ENCODE measurements at places on chromosomes 3 and 15.

DNA sequence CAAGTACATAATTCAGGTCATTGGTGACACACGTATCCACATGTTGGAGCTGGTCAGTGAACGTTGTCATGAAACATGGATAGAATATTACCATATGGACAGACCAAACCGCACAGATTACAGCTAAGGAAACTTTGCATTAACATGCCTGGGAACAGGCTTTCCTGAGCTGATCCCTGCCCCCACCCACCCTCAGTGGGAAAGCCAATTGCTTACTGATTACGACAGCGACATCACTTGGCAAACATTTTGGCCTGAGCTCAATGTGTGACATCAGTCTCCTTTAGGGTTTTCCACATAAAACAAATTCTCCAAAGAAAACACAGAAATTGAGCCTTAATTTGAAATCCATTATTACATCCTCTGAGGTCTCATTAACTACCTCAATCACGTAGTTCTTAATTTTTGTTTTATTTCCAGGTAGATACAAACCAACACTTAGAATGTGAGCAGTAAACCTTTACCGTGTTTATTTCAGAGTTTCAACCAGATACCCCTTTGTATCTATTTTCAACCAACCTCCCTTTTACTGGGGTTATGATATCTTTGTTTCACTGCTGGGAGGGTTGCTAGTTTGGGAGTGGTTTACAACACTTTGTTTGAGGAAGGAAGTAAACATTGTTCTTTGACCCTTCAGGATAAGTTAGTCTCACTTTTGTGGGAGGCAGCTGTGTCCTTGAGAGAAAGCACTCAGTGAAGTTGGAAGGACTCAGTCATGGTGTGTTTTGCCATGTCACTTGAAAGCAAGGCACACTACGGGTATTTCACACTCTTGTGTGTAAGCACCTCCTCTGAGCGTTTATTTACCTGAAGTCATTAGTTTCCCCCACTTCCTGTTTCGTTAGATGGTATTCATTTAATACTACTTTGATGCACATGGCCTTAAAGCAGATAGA lies 103.1 kb downstream of the CMSS1 start:
- DNase-seq, result peak; percentile 60

DNA sequence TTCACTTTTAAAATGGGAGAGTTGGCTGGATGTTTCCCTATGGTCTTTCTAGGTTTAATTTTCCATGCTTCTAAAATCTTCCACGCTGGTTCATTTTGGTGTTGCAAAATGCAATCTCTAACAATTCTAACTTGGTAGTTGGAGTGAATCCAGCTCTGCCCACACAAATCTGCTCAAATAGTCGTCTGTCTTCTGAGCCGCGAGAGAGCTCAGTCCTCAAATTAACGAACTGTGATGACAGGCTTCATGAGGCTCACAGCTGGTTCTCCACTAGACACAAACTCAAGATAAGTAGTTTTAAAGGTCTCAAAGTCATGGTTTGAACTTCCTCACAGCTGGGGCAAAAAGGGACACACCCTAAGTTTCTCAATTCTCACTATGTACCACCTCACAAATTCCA lies 178.6 kb upstream of the LYSMD4 start:
- DNase-seq, result peak; percentile 66

DNA sequence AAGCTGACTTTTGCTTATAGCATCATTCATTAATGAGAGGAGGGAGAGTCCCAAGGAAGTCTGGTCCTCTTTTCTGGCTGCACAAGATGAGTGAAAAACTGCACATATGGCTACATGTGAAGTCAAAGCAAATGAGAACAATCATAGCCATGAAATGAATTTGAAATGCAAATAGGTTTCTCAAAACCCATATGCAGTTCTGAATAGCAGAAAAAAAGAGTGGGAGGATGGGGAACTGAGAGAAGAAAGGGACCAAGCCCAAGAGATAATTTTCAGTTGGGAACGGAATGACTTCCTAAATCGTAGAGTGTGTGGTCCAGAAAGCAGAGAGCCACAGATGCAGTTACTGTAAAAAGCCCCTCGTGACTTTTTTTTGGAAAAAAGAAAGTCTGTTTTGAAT lies 66.3 kb downstream of the GTPBP8 start:
- no peak for DNase-seq

DNA sequence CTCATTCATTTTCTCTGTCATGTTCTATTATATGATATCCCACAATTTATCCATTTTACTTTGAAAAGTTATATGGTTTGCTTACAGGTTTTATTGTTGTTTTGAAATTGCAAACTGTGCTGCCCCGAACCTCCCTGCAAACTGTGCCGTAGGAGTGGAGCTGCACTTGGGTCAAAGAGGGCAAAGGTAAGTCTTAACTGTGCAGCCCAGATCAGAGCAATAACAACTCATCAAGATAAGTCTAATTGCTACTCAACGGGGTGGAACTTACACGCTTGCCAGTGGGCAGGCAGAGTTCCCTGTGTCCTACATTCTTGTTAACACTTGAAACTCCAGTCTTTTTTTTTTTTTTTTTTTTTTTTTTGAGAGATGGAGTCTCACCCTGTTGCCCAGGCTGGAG lies 33.2 kb downstream of the ZDHHC19 start:
- DNase-seq, result no peak

- DNase-seq, result no peak
Measured at GRCh38 chr15:64000183-64000951, 45.9 kb downstream of the DAPK2 start.

GRCh38 chr3:181459516-181459915 lies 252.2 kb upstream of the SOX2 start:
- DNase-seq, result no peak

DNA sequence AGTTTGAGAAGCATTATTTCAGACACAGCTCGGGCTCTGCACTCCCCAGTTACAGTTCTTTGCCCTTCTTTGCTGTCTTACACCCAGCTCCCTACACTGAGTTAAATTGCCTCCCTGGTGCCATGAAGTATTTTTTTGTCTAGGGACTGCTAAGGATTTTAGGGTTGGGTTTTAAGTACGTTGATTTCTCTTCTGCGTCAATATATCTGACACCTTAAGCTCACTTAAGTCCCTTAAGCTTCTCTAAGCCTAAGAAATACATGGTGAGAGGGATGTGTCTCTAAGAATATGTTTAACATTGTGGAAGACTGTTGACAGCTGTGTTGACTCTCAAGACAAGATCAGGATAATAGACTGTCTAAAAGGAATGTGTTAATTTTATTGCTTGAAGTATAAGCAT lies 400.5 kb downstream of the PTPRG start:
- DNase-seq, result no peak

DNA sequence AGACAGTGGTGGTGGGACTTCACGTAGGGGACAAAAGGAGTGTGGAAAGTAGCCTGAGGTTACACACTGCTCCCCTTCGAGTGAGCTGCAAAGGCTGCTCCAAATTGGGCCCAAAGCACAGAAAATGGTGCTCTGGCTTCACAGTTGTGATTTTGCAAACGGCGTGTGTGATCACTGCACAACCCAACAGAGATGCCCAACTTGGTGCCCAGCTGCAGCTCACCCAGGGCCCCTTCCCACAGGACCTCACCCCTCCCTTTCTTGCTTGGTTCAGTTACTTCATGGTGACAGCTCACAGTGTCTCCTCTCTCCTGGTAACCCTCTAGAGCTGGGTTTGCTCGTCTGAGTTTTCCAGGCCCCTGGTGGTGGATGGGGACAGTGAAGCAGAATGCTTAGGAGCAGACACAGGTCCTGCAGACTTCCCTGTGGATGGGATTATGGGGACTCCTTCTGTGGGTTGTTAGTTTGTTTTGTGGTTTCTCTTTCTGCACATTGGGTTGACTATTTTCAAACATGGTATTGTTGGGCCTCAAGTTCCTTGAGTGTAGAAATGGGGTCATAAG lies 98.3 kb downstream of the TOP2B start:
- no peak for DNase-seq

DNA sequence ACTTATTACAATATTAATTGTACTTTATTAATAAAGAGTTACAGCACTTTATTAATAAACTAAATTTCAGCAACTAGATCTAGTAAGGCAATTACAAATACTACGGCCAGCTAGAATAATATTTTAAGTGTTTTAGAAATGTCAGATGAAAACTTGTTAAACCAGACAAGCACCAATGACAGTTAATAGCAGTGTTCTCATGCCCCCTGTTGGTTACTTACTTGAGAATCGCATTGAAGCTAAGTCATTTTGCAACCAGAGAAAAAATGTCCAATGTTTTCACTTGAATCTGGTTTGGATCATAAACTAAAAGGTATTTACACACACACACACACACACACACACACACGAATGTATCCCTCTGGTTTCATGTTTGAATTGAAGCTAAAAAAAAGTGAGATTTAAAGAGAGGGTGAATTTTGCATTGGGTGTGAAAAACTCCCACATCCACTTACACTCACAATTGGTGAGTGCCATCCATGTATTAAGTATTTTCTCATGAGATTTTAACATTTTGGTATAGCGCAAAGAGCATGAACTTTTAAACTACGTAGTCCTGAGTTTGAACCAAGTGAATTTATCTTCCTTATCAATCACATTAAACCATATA lies 347.7 kb downstream of the ZBBX start:
- DNase-seq, result peak; percentile 69

- DNase-seq, result peak; percentile 14
Measured at GRCh38 chr3:100108464-100109079, 5.7 kb downstream of the FILIP1L start.

GRCh38 chr3:118059096-118059495 lies 975.5 kb downstream of the IGSF11 start:
- DNase-seq, result no peak

GRCh38 chr15:82840166-82840565 lies 30.7 kb downstream of the WHAMM start:
- DNase-seq, result no peak

GRCh38 chr3:16510620-16511319 lies 2.7 kb downstream of the RFTN1 start:
- no peak for DNase-seq

DNA sequence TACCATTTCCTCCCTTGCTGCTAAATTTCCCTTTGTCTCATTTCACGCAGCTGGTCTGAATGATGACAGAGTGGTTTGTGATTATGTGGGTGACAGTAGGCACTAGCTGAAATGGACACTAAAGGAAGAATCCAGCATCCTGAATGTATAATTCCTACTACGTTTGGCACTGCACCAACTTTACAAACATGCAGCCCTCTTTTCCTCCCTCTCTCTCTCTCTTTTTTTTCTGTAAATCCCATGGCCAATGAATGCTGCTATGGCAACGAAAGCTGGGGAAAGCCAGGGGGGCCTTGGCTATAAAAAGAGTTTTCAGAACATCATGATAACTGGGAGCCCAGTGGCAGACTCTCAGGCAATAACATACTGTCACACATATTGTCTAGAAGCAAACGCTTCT lies 367.2 kb upstream of the AGTR1 start:
- DNase-seq, result no peak

DNA sequence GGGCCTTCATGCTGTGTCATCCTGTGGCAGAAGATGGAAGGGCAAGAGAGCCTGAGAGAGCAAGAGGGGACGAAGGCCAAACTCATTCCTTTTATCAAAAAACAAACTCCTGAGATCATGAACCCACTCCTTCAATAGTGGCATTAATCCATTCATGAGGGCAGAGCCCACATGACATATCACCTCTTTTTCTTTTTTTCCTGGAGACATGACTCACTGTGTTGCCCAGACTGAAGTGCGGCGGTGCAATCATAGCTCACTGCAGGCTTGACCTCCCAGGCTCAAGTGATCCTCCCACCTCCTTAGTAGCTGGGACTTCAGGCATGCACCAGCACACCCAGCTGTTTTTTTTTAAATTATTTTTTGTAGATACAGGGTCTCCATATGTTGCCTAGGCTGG lies 92.0 kb upstream of the RNU6-1 start:
- no peak for DNase-seq

- DNase-seq, result no peak
Measured at GRCh38 chr3:81947359-81947758, 185.9 kb upstream of the GBE1 start.

- no peak for DNase-seq
Measured at GRCh38 chr3:178386401-178386800, 149.8 kb upstream of the KCNMB2 start.

GRCh38 chr15:36601497-36601932 lies 22.1 kb downstream of the CDIN1 start:
- DNase-seq, result no peak

DNA sequence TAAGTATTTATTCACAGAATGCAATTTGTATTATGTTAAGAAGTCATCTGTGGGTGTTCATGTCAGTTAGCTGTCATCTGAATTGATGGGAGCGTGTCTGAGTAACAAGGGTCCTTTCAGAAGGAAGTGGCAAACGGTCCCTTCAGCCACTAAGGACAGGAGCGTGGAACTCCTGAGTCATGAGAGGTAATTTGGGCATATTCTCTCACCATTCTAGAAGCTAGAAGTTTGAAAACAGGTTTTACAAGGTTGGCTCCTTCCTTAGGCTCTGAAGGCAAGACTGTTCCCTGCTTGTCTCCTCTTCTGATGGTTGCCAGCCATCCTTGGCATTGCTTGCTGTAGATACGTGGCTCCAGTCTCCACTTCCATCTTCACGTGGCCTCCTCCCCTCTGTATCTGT lies 19.7 kb downstream of the ABHD2 start:
- DNase-seq, result no peak

DNA sequence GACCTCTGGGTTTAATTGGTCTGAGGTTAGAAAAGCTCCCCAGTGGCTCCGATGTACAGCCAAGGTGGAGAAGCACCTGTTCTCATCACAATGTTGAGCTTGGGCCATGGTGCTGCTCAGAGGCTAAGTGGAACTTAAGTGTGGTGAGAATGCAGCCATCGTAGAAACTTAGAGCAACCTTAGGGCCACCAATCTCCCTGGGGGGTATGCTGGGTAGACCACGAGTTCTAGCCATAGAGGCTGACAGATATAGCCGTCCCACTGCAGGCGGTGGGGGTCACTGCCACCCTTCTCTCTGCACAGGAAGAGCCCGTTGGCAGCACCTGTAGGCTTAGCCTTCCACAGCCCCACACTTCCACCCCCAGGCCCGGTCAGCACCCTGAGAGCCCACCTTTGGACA lies 38.0 kb downstream of the MGLL start:
- no peak for DNase-seq

GRCh38 chr3:178131801-178132200 lies 404.4 kb upstream of the KCNMB2 start:
- peak; percentile 6 for DNase-seq

DNA sequence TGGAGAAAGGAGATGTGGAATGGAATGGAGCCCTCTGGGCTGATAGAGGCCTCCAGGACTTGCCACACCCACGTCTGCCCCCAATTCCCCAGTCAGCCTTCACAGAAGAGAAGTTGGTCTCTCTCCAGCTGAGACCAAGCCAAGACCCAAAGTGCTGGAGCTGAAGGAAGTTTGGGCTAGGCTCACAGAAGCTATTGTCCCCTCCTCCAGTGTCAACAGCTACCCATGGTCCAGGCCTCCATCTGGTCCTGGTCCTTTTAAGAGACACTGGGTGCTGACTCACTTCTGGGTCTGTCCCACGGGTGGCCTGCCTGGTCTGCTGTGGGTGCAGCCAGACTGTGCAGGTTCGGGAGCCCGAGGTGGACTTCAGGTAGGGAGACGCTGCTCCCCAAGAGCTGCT lies 179.8 kb downstream of the APBA2 start:
- no peak for DNase-seq

DNA sequence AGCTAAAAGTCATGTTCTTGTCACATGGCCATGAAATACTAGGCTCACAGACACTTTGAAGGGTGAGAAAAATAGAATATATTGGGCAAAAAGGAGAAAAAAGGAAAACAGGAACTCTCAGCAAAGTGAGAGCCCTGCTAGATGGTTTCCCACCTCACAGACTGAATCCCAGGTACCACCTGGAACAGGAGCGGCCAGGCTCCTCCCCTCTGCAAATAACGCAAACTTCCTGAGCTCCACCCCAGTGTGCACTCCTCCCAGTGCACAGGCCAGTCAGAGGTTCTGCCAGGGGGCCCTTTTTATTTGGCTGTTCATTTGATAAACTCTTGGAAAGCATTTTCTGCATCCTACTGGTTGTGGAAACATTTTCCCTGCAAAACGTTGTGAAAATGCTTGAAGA lies 780.4 kb downstream of the TBL1XR1 start:
- no peak for DNase-seq
